NCI-H1930 (cell line): ENCODE measurements at places on chromosomes 12 and 14.

GRCh38 chr12:62192903-62193250, 67.3 kb upstream of the USP15 start:
- no peak for DNase-seq

DNA sequence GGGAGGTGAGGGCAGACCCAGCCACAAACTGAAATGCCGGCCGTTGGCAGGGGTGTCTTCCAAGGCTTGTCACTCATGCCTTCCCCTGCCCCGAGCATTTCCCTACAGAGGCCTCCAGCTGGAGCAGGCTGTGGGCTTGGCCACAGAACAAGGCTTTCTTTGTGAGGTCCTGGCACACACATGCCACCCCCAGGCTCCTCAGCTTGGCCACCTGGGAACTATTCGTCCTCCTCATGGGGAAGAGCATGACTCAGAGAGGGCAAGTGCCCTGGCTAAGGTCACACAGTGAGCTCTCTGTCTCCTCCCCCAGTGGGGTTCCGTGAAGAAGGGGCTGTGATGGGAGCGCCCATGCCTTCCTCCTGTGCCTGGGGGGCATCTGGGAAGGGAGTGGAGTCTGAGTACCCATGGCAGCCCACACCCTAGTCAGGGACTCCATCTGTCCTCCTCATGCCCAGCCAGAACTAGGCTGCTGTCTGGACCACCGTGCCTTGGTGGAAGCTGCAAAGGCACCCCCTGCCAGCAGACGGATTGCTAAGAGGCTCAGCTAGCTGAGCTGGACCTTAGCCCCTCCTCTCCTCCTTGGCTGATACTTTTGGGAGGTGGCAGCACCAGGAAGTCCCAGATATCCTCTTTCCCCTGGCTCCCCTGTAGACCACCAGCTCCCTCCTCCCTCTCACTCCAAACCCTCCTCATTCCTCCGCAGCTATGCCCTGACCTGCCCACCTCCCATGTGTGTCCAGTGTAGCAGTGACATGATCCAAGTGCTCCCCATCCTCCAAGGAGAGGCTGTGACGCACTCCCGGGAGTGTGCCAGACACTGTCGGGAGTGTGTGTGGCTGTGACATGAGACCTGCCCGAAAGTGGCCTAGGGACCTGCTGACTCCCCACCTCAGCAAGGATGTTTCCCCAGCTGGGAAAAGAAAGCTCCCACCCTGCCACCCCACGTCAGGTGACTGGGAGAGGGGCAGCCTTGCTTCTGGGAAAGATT, 21.4 kb downstream of the ABCB9 start:
- no peak for DNase-seq

GRCh38 chr12:122458105-122459035, 35.9 kb upstream of the CLIP1 start:
- DNase-seq: no peak

DNA sequence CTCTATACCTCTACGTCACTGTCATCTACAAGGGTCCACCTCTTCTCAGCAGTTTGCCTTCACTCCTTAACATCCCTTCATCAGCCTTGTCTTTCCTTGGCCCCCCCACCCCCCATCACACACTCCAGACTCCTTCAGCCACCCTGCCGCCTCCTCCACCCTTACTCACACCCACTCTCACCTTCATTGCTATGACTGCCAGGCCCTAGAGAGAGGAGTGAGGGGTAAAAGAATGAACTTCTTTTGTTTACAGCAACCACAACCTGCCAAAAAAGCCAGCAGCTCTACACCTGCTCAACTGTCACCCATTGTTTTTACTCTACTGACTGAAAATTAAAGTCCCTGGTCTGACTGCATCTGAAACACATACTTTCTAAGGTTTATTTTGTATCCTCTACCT, 112.8 kb downstream of the DUSP6 start:
- no peak for DNase-seq

GRCh38 chr14:51960866-51961265, 28.5 kb upstream of the RTRAF start:
- DNase-seq: no peak

DNA sequence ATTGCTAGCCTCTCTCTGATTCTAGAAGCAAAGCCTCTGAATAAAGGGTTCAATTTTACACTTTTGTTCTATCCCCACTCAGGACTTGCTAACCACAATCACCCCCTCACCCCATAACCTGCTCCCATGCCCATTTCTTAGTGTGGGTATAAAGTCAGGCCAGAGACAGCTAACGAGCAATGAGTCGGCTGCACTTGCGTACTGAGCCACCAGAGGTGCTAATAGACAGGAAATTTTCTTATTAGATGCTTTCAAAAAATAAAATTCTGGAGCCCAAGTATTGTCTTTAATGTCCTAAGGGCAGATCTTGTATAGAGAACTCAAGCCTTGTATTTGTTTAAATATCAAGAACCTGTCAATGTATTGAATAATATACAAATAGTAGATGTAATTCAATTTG, 256.9 kb downstream of the SYT1 start:
- no peak for DNase-seq

DNA sequence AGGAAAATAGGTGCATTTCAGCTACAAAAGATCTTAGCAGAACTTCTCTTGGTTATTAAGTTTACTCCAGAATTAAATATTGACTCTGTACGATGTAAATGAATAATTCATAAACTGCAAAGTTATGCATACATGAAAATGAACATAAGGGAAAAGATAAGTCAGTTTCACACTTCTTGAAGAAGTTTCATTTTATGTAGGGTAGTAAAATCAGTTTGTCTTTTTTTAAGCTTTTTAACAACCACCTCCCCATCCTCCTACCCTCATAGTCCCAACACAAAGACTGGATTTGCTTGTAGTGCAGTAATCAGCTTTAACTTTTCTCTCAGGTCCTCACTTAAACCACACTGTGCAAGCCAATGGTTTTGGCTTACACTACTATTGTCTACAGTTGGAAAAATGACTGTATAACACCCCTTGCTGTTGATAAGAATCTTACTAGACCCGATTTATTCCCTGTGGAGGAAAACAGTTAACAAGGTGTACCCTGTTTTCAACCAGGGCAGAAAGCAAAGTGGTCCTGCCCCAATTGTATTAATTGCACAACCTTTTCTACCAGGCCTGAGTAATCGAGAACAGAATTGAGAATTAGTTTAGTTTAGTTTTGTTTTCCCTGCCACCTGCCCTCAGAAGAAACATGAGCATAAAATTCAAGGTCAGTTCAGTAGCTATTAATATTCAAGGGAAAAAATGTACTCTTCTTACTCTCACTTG, 44.1 kb downstream of the NIN start:
- DNase-seq: no peak

DNA sequence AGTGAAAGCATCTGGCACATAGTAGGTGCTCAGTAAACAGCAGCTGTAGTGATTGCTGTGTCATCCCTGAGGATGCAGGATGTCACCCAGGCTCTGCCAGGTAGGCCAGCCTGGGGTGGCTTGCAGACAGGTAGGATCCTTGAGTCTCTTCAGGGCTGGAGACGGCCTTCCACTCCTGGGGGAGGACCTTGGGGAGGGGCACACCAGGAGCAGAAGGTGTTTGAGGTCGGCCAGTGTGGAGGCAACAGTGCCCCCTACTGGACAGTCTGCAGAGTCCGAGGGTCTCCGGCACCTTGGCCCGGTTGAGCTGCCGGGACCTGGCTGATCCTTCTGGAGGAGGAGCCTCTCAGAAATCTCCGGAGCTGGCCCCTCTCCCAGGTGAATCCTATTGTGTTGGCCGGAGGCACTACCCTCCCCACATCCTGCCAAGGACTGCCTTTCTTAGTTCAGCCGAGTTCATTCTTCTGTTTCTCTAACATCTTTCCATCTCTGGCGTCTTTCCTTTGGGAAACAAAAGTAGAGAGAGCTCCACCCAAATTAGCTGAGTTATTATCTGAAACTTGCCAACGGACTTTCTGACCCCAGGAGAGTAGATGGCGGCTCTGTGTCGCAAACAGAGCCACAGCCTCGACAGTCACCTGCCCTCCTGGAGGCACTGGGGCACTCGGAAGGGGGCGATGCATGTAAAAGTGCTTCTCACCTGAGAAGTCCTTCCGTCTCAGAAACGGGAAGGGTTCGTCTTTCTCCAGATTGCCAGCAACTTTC, 41.8 kb upstream of the CLMN start:
- DNase-seq: no peak

- DNase-seq: no peak
Observed at GRCh38 chr14:35167496-35167895, 45.1 kb downstream of the PRORP start.

DNA sequence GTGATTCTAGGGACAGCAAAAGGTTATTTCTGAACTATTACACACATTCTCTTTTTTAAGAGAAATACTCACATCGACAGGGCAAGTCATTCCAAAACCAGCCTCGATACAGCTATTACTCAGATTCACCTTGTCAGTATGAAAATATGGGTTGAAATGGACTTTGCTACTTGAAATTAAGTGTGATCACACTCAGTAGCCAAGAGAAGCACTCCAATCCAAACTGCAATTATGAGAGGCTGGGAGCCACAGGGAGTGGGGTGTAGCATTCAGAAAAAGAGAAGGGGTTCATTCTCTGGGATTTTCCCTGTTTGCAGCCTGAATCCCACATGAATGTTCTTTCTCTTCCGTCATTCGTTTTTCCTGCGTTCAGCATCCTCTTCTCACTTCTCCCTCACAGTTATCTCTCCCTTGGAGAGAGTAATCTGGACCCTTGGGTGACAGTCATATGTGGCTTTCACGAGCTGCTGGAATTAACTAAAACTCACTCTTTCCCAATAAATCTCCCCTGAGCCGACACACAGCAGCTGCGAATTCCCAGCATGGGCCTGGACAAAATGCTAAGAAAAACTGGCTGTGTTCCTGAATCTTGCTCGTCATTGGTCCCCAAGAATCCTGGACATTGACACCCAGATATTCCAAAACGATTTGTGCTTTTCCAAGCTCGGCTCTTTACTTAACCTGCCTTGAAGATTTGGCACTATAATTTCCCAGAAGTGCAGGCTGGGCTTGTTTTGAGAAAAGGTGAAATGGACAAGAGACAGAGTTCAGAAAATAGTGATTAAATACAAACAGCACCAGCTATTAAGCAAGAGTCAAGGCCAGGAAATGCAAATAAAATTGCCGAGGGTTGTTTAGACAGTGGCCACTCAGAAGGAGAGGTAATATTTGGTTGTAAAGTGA, 199.5 kb upstream of the PLEKHG7 start:
- DNase-seq: no peak
